Aorta (tissue), 5 donors: ENCODE measurements at places on chromosomes 2 and 18. TPM values are rescaled to one million over a fixed set of nuclear protein-coding genes. Genes with fewer than 3 reads are reported as not detected.

Gene PIEZO2
- 0.90 TPM for polyA plus RNA-seq

Gene ANKAR
- 1.0 TPM for polyA plus RNA-seq

DNA sequence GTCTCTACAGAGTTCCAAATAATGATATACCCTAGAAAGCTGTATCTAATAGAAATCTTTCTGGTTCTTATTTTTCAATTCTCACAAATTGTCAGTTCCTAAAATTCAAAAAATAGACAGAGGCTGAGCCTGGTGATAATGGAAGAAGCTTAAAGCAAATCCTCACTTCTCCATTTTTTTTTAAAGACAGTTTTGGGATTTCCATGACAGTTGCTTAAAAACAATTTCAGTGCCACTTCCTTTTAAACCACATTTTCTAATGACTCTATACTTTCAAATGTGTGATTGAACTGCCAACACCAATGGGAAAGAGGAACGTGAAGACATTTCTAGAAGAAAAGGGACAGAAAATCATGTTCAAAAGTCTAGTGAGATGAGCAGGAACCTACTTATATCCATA lies 4.0 kb downstream of the GKN2 start:
- DNase-seq = no peak

GRCh38 chr2:192327576-192327975 lies 132.8 kb upstream of the TMEFF2 start:
- no peak for DNase-seq

GRCh38 chr2:101328474-101329007 lies 20.0 kb upstream of the RNF149 start:
- DNase-seq = no peak

- no peak for DNase-seq
These were observed 8.7 kb downstream of the ASTL start for GRCh38 chr2:96129528-96130120.

DNA sequence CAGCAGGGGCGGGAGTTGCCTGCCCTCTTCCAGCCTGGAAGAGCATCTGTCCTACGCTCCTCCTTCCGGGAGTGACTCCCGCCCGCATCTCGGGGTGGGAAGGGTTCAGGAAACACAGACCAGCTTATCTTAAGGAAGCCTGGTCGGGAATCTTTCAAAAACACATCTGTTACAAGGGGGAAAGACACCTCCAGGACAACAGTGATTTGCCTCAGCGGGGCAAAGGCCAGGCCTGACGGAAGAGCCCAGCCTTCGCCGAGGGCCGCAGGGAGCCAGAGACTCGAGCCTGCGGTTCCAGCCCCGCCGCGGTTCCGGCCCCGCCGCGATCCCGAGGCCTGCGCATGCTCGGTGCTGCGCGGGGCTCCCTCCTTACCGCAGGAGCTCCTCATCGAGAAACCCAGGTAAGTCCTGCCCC lies 38.1 kb upstream of the TGIF1 start:
- DNase-seq = no peak

DNA sequence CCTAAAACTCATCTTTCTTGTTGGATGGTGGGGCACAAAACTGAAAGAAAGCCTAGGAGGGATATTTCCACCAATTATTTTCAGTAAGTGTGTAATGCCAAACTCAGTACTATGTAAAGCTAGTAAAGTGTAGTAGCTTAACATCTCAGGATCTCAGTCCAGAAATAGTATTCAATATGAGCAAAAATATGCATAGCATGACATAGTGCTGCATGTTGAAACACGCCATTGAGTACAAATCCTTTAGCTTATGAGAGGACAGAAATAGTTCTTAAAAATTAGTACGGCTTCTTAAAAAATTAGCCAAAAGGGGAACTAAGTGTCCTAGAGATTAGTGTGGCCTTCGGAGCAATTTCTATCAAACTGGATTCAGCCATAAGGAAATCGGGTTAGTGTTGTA lies 21.7 kb upstream of the ATL2 start:
- no peak for DNase-seq
